ENCODE measurements at places on chromosomes 7 and 10.

- DNase-seq = no peak
Measured at GRCh38 chr7:134804351-134804750, 24.9 kb downstream of the CALD1 start.

DNA sequence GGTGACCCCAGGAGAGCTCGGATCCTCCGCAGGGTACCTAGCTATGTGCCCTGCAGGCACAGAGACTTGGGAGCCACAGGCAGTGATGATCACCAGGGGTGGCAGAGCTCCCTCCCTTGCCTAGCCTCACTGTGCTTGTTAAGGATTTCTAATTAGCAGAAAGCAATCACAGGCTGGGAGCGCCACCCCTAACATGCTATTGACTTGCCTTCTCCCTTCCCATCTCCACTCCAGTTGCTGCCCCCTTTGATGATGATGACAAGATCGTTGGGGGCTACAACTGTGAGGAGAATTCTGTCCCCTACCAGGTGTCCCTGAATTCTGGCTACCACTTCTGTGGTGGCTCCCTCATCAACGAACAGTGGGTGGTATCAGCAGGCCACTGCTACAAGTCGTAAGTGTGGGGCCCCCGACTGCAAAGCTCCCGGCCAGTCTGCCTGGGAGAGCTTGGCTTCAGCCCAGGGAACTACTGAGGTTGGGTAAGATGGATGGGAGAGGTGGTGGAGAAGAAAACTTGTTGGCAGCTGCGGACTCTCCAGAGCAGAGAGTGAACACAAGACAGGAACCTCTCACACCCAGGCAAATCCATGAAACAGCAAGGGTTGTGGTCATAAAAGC is 1.2 kb downstream of the PRSS1 start:
- no peak for DNase-seq

- no peak for DNase-seq
Measured at GRCh38 chr7:94054130-94054529, 50.0 kb upstream of the BET1 start.

DNA sequence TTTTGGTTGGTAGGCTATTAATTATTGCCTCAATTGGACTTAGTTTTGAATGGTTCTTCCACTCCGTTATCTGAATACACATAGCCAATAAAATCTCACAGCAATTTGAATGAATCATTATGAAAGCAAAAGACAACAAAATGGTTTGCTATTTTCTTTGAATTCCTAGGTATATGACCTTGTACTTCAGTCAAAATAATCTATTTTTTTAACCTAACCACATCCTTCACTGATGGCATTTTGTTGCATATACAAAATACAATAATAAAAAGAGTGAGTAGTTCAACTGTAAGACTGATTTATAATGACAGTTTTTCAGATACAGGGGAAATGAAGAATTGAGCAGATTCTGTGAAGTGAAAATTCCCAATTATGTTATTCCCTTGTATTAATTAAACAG is 433.1 kb downstream of the HTR7 start:
- DNase-seq = no peak

- DNase-seq = no peak
Measured at GRCh38 chr7:48540746-48541145, 369.5 kb downstream of the ABCA13 start.

- no peak for DNase-seq
Measured at GRCh38 chr7:20602306-20602705, 13.2 kb upstream of the ABCB5 start.

DNA sequence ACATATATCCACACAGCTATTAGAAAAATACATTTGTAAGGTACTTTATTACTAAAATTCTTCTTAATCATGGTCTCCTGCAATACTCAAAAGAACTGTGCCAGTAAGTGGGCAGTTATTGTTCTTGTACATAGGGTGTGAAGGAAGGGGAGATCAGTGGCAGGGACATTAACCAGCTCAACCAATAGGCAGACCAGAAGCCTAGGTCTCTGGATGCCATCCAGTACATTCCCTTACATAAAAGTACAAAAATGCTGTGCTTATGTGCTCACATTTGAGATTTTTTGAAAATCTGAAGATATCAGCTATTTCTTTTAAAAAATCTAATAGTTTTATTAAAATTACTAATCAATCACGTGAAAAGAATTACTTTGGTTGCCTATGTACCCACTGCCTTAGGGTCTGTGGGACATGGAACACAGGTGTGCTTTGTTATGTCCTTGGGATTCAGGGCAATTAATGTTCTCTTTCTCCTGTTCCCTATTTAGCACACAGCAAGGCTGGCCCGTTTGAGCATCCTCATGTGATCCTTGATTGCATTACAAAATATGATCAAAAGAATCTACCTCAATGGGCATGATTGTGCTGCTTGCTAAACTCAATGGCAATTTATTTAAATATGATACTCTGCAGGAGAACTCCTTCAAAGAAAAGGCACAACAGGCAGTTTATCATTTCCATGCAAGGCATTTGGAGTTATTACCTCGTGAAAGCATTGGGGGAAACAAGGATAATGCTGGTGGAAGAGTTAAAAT is 22.7 kb downstream of the TWIST1 start:
- no peak for DNase-seq

DNA sequence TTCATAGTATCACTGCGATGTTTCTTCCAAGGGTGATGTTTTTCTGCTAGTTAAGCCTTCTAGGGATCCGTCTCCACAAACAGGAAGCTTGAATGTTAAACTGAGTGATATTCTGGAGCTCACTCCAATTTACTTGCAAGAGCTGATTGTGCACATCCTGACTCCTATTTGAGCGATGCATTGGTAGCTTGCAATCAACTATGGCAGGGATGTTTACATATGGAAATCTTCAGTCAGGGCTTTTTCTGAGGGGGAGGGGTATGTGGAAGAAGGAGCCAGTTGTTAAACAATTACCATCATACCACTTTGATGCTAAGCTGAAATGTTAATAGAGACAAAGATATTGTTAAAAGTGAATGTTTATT is 43.2 kb upstream of the NXPH1 start:
- no peak for DNase-seq

DNA sequence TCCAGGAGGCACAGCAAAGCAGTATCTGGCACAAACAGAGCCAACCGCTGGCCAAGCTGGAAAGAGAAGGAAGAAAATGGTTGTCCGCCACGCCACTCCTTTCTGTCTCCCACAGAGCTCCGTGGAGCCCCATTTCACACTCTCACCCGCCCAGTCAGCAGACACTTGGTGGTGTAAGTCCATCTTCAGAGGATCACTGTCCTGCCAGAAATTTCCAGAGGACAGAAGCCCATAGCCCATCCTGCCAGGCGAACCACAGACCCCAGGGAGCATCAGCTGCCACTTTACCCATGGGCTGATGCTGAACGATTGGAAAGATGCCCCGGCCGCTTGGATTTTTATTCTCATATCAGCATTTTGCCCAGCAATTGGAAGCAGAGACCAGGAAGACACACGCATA is 144.7 kb upstream of the LYZL2 start:
- no peak for DNase-seq

DNA sequence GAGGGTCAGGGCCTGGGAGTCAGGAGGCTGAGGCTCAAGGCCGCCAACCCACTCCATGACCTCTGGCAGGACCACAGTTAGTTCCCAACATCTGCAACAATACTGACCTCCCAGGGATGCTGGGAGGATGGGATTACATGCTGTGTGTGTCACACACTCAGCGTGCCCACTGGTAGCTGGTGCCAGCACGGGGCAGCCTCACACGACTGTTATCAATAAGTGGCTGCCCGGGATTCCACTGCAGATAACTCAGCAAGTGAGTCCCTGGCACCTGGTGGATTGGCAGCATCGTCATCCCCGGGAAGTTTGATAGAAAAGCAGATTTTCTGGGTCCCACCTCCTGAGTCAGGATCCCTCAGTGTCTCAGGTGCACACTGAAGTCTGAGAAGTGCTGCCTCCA is 110.3 kb downstream of the SLIT1 start:
- DNase-seq = no peak

GRCh38 chr10:7788639-7789286 is 786 bp downstream of the ATP5F1C start:
- no peak for DNase-seq

DNA sequence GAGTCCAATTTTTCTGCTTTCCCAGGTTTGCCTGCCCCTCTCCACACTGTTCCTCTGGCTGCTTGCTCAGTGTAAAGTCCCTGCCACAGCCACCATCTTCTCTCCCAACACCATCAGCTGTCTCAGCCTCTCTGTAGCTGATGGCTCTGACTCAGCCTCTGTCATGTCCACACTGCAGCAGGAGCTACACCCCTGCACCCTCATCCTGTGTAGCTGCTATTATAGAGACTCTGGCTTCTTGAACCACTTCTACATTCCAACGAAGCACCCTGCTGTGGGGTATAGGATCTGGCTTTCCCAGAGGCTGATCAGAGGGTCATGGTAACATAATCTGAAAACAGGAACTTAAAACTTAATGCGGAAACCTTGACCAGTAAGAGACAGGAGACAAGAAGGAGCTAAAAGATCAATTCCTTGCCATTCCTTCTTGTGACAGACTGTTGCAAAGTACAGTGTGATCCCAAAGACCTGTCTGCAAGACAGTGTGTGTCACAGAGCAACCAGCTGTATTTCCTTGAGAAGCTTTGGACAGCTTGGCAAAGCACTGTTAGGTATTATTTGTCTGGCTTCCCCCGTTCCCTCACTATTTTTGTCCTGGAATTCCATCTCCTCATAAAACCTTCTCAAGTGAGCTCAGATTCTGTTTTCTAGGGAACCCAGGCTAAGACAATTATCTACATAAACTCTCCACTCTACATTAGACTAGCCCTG is 42.3 kb downstream of the NRCAM start:
- DNase-seq = no peak

DNA sequence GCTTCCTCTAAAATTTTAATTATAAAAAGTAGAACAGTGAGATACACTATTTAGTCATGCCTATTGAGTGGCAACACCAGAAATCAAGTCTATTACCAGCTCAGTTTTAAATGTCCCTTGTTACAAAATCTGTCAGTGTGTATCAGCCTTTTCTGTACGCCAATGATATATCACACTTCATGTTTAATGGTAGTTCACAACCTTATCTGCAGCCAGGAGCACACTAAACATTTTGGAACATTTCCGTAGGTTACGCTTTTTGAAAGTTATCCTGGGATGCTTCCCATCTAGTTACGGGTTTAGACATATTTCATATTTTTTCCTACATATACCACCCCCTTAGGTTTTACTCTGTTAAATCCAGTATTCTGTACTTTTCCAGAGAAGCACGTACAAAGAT is 5.4 kb downstream of the HNRNPA2B1 start:
- no peak for DNase-seq

GRCh38 chr10:73232887-73233286 is 14.2 kb downstream of the DNAJC9 start:
- DNase-seq = no peak

- no peak for DNase-seq
Measured at GRCh38 chr7:69961436-69961835, 363.2 kb downstream of the AUTS2 start.

GRCh38 chr7:158646766-158647474 is 57.7 kb downstream of the NCAPG2 start:
- no peak for DNase-seq

DNA sequence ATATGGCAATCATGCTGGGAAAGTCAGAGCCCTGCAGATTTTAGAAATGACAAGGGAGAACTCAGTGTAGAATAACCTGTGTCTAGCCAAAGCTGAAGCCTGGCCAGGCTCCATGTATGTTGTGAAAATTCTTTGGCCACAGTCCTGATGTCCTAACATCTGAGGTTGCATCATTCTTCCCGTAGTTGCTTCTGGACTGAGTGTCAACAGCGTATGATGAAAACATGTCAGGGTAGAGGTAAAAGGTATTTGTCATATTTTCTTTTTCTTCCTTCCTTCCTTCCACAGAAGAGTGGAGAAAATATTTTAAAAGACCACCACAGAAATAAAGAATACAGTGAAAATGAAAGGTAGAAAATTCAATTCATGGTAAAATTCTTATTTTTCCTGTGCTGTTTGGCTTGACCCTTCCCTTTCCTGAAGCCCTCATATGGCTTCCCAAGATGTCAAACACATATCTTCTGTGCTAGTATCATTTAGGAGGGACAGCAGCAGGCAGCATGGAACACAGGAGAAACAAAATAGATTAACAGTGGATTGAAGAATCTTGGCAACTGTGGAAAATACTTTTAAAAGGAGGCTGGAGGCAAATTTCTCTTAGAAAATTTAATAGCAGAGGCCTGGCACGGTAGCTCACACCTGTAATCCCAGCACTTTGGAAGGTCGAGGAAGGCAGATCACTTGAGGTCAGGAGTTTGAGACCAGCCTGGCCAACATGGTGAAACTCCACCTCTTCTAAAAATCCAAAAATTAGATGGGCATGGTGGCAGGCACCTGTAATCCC is 18.9 kb upstream of the NRBF2 start:
- DNase-seq = no peak

All from cerebellar nuclear complex (tissue), 1 donor.